Anterior cingulate cortex (tissue), 58 donors: ENCODE measurements at places on chromosomes 2 and 18.

GRCh38 chr2:166179201-166179600 lies 51.4 kb upstream of the SCN1A start:
- no peak for DNase-seq

GRCh38 chr2:228600265-228600664 lies 418.8 kb upstream of the SPHKAP start:
- DNase-seq = no peak

GRCh38 chr2:12036640-12036983 lies 290.2 kb downstream of the LPIN1 start:
- no peak for DNase-seq

DNA sequence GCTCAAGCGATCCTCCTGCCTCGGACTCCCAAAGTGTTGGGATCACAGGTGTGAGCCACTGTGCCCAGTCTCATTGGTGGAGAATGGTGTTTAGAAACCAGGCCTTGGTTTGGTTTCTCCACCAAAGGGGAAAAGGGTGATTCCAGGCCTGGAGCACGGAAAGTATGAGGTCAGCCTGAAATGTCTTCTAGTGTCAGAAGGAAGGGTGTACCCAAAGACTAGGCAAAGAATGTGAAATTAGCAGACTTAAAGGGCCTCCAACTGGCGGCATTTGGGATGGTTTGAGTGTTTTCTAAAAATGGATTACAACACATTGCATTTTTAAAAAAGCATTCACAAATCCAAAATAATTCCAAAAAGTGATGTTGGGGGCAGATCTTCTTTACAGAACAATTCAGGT lies 139.6 kb downstream of the SH3BP4 start:
- no peak for DNase-seq

DNA sequence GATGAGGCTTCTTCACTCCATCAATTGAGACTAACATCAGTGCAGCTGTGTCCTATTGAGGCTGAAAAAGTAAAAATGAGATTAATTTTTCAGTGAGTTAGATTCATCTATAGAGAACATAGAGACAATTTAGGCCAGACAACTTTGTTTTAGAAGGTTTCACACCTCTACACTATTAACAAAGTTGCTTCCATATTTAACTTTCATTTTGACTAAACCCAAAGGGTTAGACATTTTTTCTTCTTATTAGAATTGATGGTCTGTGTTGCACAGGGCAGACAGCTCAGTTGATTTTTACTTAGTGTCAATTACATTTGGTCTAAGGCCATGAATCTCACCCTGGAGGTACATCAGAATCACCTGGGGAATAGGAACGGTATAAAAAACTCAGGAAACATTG lies 130.2 kb upstream of the NXPH2 start:
- no peak for DNase-seq

- no peak for DNase-seq
Observed at GRCh38 chr2:48912110-48912509, 156.6 kb upstream of the LHCGR start.

DNA sequence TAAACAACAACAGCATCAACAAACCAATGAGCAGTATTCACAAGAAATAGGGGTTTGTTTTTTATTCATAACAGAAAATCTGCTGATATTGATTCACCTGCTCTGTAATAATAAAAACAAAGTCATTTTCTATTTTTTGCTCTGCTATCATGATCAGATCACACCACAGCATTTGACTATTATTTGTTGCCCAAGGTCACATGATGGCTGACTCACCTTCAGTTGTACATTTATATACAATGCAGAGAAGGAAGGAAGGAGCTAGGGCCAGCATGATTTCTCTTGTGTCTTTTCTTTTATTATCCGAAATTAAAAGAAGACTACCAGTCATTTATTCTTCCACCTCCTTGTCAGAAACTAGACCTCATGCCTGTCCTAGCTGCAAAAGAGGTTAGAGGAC lies 1427.7 kb upstream of the CELF4 start:
- no peak for DNase-seq

GRCh38 chr2:159035790-159036411 lies 67.5 kb downstream of the TANC1 start:
- DNase-seq = no peak

DNA sequence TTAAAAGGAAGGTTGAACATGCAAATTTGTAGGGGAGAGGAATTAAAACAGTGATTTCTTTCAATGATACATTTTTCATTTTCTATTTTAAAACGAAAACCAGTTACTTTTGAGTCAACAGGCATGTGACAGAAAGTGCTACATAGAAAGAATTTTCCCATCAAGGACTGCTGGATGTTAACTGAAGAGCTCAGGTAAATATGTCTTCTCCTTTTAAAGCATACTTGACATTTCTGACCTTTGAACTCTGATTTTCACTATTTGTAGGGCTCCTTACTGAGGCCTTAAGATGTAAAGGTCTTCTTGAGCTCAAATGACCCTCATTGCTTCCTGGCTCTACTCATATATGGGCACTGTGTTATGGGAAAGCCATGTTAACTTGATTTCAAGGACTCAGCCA lies 32.4 kb downstream of the FIGN start:
- no peak for DNase-seq

- no peak for DNase-seq
Observed at GRCh38 chr2:154350911-154351310, 347.6 kb upstream of the KCNJ3 start.

- DNase-seq = no peak
Observed at GRCh38 chr2:131022731-131023130, 70.5 kb downstream of the FAM168B start.

GRCh38 chr2:109453371-109453995 lies 160.3 kb downstream of the SEPTIN10 start:
- DNase-seq = no peak

DNA sequence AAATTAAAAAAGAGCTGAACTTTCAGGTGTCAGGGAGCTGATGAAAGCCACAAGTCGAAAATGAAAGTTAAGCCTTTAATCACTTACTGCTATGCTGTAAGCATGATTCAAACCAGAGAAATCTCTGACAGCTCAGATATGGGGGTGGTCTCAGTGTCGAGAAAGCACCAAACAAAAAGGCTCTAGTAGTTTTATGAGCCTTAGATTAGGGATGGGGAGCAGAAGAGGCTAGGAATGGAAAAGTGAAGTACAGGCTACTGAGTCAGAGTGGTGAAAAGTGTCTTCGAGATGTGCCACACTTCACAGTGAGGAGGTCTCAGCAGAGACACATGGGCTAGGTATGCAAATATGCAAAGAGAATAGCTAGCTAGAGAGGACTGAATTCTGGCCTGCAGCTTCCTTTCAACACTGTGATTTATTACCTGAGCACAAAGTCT lies 482.2 kb downstream of the SPAG16 start:
- DNase-seq = no peak

- DNase-seq = no peak
Observed at GRCh38 chr2:11012131-11012693, 100.5 kb downstream of the KCNF1 start.

DNA sequence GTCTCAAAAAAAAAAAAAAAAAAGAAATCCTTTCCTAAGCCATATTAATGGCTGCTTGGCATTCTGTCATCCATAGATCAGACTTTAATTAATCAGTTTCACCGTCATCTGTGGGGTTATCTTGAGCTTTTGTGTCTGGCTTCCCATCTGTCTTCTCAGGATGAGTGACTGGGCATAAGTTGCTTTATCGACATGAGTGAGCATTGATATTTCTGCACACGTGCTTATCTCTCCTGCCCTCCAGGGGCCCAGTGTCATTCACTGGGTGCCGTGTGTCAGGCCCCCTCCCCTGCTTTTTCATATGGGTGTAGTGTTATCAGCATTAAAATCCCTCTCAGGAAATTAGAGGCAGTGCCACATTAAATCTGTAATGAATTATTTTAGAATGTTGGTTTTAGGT lies 65.6 kb downstream of the SH3BP4 start:
- DNase-seq = no peak

DNA sequence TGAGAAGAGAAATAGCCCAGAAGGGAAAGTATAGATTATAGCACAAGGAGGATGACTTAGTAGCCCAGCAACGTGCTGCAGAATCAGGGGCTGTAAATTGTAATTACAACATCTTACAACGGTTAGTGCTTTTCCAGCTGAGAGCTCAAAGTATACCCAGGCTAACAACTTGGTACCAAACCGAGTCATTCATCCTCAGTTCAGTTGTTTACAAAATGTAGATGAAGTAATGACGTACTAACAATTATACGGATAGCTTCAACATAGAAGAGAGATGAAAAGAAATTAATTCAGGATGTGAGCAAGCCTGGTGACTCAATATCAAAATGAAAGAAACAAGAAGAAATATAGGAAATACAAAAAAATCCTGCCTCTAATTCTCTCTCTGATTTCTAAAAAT lies 99.2 kb downstream of the DYNAP start:
- DNase-seq = no peak

GRCh38 chr18:63162271-63163014 lies 157.1 kb downstream of the BCL2 start:
- DNase-seq = no peak

- DNase-seq = no peak
Observed at GRCh38 chr2:226190479-226191252, 609.0 kb downstream of the IRS1 start.

DNA sequence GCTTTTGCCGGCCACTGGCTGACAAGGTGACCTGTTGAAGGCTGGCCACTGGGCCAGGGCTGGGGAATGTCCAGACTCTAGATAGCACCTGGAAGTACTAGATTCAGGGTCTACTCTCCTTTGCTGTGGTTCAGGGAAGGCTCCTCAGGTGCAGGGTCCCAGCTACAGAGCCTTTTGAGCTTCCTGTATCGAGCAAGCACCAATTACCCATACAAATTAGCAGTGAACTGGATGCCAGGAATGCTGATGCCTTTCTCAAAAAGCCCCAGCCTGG lies 213.4 kb downstream of the CYP26B1 start:
- no peak for DNase-seq

DNA sequence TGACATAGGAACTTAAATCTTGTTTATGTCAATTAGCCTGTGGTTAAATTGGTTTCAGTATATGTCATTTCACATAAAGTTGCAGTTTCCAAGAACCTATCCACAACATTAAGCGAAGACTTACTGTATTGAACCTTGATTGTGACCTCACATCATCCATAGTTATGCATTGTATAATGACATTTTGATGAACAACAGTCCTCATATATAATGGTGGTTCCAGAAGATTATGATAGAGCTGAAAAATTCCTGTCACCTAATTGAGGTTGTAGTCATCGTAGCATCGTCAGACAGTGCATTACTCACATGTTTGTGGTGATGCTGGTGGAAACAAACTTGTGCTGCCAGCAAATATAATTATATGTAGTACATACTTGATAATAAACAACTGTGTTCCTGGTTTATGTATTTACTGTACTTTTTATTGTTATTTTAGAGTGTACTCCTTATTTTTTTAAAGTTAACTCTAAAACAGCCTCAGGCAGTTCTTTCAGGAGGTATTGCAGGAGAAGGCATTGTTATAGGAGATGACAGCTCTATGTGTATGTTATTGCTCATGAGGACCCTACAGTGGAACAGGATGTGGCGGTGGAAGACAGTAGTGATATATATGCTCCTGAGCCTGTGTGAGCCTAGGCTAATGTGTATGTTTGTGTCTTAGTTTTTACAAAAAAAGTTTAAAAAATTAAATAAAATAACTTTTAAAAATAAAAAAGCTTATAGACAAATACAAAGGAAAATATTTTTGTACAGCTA lies 56.6 kb downstream of the UBE2E3 start:
- DNase-seq = no peak

GRCh38 chr2:36607947-36608346 lies 10.0 kb upstream of the FEZ2 start:
- no peak for DNase-seq

- no peak for DNase-seq
Observed at GRCh38 chr2:70551167-70551566, 2.5 kb downstream of the TGFA start.

DNA sequence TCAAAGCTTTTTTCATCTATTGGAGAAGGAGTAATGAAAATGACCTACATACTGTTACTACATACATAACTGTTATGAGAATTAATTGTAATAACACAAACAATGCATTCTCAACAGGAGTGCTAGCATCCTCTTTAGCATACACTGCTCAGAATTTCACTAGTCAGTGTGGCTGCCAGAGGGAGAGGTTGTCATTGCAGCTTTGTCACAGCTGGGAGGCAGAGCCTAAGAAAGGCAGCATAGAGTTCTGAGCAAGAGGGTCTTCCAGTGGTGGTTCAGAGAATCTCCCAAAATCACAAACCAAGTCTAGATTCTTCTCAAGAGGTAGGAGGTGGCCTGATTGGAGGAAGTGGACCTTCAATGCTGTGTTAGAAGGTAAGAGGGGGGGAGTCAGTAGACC lies 286.7 kb upstream of the CYRIA start:
- no peak for DNase-seq

DNA sequence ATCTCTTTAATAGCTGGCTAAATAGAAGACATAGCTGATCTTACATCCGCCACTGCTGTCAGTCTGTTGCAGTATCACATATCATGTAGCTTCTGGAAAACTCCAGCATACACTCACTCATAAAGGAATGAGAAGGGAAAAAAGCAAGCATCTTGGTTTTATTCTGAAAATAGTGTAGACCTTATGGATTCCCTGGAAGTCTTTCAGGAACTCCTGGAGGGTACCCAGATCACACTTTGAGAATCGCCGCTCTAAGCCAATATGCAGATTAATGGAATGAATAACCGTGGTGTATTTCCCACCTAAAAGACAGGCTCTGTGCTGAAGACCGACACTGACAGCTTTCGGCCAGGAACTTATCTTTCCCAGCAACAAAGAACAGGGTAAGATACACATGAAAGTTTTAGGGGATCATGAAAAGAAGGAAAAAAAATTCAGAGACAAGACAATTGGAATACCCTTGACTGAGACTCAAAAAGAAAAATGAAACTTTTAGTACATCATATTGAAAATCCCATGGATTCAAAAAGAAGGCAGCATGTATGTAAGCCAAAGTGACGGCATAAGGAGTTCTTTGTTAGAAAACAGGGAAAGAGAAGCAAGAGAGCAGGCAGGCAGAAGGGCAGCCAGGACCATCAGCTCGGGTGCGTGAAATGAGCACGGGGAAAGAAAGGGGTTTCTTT lies 56.4 kb upstream of the SEC11C start:
- no peak for DNase-seq

GRCh38 chr2:160694631-160695030 lies 201.0 kb upstream of the RBMS1 start:
- DNase-seq = no peak

- DNase-seq = peak; percentile 42
Observed at GRCh38 chr18:58960946-58961722, 96.5 kb downstream of the ZNF532 start.
